Activated T-helper 1 cell treated with Interleukin-2 at 50 U/mL for 16 hours (primary cell): ENCODE measurements at places on chromosomes 5 and 9.

- no peak for DNase-seq
Measured at GRCh38 chr5:74938250-74938933, 72.2 kb upstream of the FAM169A start.

GRCh38 chr5:160976181-160976580, 124.2 kb upstream of the ATP10B start:
- DNase-seq: no peak

- peak; percentile 64 for DNase-seq
Measured at GRCh38 chr9:19184144-19184917, 46.2 kb upstream of the DENND4C start.

DNA sequence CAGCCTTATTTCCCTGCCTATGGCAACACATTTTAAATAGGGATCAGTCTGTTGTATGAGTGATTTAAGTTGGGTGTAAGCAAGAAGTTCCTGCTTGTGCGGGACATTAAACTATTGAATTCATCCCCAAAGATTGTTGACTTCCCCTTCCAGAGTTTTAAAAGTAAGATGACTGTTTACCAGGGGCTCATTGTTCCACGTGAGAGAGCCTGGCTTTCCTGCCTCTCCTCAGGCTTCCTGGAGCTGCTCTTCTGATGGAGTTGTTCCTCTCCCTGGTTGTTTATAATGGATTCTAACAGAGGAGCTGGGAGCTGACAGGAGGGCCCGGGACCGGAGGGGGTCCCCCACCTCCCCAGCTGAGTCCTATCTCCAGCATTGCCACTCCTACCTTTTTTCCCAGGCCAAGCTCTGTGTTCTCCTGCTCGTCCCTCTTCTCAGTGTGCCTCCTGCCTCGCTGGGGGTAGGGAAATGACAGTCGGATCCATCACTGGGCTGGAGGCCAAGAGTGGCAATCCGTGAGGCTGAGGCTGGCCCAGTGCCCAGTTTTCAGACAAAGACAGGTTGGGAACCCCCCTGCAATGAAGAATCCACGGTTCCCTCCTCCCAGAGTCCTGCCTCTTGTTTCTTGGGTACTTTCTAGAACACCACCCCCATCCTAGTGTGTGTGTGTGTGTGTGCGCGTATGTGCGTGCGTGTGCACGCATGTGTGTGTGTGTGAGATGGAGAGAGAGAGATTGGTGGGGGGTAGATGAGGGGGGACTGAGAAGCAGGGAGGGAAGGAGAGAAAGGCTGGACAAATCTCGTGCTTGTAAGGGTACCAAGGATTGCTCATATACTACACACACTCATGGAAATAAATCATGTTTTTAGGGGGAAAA, 123.7 kb upstream of the NFIB start:
- DNase-seq: no peak

DNA sequence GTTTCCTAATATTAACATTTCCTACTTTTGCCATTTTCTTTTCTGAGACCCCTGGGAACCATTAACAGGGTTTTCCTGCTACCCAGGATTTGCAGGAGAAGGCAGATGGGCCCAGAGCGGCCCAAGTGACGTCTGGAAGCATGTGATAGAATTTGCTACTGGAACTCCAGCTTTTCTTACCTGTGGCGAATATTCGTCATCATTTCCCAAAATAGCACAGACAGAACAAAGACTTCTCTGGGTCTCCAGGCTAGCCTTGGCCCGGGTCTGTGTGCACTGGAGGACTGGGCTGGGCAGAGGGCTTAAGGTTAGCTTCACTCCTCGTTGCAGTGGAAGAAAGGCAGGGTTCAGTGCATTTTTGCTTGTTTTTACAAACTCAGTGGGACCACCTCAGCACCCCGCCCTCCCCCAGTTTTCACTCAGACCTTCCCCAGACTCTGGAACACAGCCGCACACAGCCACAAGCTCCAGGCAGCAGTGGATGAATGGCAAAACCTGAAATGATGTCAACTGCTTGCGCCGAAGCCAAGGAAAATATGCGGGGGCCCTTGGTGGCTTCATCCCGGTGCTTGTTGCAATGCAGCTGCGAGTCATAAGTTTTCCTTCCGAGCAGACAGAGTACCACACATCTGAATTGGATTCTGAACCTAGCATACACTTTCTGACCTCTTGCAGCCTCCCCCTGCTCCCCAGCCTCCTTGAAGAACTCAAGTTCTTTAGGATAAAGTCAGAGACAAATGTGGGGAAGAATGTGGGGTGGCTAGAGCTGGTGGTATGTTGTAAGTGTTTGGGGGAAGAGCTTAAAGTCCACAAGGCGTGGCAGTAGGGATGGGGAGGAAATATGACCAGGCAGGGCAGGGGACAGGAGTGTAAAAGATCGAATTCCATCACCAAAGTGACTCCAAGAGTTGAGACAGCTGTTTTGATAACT, 586.0 kb downstream of the CCDC171 start:
- DNase-seq: no peak

DNA sequence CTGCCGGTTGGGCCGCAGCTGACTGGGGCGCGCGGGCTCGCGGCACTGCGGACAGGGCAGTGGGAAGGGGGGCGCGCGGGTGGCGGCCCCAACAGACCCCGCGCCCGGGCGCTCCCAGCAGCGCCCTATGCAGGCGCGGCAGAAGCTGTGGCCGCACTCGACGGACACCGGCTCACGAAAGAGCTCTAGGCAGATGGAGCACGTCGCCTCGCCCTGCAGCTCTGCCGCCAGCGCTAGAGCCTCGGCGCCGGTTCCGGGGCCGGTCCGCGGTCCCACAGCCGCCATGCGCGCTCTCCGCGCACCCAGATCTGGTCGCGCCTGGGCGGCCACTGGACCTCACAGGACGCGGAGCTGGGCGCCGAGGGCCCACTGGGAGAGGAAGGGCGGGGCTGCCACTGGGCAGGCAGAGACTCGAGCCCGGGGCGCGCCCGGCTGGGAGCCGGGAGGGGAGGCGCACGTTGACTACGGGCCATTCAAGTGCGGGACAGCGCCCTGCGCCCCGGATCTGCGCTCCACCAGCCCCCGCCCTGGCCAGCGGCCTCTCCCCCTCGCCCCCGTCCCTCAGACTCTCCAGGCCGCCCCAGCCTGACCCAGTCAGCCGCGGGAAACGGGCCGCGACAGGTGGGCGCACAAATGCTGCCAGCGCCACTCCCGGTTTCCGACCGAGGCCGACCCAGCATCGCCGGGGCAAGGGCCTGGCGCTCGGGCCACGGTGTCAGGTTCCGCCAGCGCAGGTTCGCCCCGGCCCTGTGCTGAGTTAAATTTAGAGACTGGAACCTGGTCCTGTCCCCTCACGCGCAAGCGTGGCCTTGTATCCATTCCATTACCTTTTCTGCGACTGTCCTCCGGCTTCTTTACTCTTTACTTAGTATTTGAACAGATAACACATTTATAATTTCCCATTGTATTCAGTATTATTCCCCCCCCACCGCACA, at the start of gene TRIM7:
Gene TRIM7, minus strand, starts transcription at position 371 of the 935 bp plus-strand sequence. Its CDS starts 86 bp downstream, at position 285.
- no peak for DNase-seq
